ENCODE measurements at places on chromosomes 2 and 18.

- no peak for DNase-seq
Measured at GRCh38 chr2:141411419-141411818, 719.4 kb downstream of the LRP1B start.

DNA sequence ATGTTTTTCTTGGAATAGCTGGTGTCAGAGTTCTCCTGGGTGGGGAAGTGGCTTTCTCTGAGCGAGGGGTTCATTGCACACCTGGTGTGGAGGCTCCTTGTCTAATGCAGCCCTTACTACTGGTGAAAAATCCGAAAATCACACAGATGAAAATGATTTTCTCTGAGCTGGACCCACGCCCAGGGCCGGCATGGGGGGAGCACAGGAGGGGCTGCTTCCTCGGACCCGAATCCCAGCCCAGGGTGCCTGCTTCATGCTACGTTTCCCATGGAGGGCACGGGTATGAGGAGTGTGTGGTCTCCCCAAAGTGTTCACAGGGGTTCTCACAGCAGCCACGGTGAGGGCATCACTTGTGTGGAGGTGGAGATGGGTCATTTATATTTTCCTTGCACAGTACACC lies 288.0 kb upstream of the HDAC4 start:
- DNase-seq = no peak

- no peak for DNase-seq
Measured at GRCh38 chr2:24400207-24400907, 40.0 kb upstream of the ITSN2 start.

DNA sequence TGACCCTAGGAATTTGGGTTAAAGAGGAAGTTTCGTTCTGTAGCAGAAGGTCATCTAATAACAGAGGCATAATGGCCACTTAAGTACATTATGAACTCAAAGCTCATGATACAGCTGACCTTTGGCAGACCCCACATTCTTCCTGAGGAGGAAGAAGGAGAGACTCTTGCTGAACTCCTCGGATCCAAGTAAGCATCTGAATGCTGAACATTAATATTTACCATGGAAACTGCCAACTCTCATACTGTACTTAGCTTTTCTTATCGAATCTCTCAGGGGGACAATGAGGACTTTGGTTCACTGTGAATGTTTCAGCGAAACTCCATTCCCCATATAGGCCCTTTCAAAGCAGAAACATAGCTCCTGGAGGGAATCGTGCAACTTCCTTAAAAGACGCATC lies 781.4 kb upstream of the GYPC start:
- DNase-seq = no peak

- DNase-seq = no peak
Measured at GRCh38 chr2:85811180-85812093, 57.6 kb downstream of the ATOH8 start.

All from NCI-H526 treated with DMSO at 0.1 percent for 48 hours (cell line).